ENCODE measurements at places on chromosomes 5 and 9. TPM values are rescaled to one million over a fixed set of nuclear protein-coding genes. Genes with fewer than 3 reads are reported as not detected.

DNA sequence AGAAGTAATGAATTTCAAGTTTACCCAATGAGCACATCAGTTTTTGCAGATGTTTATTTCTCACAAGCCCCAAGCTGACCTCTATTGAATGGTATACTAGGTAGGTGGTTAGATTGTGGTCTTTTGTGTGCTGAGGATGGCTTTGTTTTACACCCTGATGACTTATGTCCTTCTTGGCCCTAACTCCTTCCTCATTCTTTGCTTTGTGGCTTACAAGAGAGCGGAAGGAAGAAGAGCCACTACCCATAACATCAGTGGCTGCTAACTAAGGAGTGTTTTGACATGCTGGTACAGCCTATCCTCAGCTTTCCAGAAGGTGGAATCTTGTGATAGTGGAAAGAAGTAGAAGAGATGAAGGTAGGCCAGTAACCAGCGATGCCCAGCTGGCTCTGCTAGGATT lies 85.7 kb upstream of the NTRK2 start:
- no peak for DNase-seq

DNA sequence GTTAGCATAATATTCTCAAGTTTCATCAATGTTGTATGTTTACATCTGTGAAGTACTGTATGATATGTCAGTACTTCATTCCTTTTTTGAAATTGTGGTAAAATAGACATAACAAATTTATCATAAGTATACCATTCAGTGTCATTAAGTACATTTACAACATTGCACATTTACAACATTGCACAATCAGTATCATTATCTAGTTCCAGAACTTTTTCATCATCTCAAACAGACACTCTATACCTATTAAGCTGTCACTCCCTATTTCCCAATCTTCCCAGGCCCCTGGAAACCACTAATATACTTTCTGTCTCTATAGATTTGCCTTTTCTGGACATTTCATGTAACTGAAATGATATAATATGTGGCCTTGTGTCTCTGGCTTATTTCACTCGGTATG lies 75.1 kb upstream of the ATG10 start:
- DNase-seq, result no peak

DNA sequence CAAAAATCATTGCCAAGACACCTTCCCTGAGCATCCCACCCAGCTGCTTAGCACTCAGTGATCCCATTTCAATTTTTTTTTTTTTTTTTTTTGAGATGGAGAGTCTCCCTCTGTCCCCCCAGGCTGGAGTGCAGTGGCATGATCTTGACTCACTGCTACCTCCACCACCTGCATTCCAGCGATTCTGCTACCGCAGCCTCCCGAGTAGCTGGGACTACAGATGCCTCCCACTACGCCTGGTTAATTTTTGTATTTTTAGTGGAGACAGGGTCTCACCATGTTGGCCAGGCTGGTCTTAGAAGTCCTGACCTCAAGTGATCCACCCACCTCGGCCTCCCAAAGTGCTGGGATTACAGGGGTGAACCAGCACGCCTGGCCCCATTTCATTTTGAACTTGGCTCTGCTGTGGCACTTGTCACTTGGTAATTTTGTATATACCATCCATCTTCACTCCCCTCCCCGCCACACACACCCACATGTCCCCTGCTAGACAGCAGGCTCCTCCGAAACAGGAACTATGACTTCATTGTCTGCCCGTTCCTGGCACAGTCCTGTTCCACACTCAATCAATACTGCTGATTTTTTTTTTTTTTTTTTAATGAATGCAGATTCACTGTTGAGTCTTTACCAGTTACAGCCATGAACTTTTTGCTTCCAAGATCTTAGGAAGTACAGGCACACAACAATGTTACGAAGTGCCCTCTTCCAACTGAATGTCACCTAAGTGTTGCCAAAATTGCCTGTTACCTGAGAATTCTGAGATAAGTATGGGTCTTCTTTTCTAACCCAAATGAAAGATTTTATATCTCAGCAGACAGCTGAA lies 17.3 kb upstream of the ZBTB34 start:
- no peak for DNase-seq

DNA sequence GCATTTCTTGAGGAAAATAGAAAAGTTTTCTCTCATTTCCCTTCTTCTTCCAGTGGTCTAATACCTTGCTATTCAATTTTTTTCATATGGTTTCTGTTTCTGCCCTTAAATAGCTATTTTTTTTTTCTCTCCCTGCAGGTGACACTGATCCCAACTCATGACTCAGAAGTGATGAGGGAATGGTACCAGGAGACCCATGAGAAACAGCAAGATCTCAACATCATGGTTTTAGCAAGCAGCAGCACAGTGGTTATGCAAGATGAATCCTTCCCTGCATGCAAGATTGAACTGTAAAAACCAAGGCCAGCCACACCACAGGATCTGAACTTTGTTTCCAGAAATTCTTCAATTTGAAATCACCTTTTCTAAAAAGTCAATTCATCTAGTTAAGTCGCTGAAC lies 97.7 kb downstream of the MAP1B start:
- no peak for DNase-seq

DNA sequence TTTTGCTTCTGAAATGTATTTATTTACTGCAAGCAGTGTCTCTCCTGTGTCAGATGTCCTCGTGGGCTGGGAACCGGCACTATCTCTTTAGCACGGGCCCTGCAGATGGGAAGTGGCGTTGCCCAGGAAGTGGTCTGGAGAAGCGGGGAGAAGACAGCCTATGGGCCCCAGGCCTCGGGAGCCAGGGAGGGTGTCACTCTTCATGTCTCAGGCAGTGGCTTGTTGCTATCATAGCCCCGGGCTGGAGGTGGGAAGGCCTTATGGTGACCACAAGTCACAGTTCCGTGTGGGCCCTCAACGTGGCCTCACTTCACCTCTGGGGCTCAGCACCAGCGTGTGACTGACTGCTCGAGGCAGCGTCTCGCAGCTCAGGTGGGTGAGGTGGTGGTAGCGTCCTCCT lies 41.4 kb downstream of the SYK start:
- no peak for DNase-seq

DNA sequence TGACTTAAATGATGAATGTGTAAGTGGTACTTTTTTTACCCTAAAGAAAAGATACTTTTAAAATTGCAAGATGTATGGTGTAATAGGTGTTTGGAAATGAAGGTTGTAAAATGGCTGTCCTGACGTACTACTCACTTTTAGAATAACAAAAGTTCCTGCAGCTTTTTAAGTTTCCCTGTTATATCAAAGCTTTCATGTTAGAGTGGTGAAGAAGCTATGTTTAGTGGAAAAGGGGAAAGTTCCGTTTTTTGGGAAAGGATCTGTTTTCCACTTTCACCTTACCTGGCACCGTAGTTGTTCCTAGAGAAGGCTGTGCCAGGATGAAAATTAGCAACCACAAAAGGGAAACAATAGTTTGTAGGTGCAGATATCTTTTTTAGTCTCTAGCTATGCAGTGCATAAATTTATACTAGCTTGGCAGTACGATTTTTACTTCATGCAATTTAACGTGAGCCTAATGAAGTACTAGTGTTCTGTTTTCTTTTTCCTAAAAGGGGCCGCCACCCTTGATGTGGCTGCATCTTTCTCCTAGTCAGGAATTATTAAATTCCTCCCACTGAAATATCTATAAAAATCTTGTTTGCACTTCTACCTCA lies 1.3 kb downstream of the TNPO1 start:
- no peak for DNase-seq

GRCh38 chr5:5145651-5146529 lies 5.8 kb downstream of the ADAMTS16 start:
- no peak for DNase-seq

DNA sequence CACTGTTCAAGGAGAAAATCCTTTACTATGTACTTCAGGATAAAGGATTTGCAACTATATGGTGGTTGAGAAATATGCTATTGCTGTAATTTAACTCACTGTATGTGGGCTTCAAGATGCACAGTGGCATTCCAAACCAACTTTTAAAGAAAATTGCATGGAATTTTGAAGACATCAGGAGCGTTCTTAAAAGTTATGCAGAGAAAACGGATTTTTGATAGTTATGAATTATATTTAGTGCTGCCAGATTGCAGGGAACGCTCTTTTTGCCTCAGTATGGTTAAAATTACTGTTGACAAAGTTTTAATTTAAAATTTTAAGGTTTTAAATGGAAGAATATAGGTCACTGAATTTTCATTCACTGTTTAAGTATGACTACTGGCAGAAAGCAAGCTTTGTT lies 336.1 kb upstream of the EFNA5 start:
- DNase-seq, result no peak

DNA sequence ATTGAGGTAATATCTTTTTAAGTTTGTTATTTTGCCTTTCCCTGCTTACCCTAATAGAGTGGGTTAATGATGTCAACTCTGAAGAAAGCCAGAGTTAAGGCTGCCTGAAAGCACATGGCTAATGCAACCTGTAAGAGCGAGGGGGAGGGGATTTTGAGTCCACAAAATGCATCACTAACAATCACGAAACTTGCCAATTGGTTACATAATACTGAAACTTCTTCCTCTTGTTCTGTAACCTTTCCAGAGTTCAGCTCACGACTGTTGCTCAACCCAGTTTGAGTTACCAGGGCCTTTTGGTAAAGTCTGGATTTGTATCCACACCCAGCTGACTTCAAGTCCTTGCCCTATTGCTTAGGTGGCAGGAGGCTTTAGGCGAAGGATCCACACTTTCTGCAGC lies 308.8 kb downstream of the EFNA5 start:
- DNase-seq, result no peak

GRCh38 chr5:69292306-69292705 lies 40.3 kb downstream of the CCDC125 start:
- no peak for DNase-seq

GRCh38 chr5:2032432-2032831 lies 149.7 kb upstream of the IRX4 start:
- DNase-seq, result no peak

DNA sequence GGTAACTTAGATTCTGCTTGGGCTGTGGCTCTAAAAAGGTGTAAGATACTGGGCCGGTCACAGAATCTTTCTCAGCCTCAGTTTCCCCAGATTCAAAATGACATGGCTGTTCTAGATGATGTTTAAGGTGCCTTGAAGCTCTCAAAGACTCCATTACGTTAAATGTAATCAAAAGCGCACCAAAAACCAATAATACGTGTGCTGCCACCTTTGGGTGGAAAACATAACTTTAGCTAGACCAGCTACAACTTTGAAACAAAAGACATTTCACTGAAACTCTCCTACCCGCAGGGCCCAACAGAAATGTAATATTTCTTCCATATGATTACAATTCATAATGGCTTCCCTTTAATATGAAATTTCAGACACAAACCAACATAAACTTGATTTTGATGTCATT lies 35.0 kb upstream of the PCSK5 start:
- DNase-seq, result no peak

- no peak for DNase-seq
Measured at GRCh38 chr9:84860249-84861115, 191.0 kb downstream of the NTRK2 start.

GRCh38 chr5:92977846-92978540 lies 603.0 kb downstream of the NR2F1-AS1 start:
- no peak for DNase-seq

- DNase-seq, result no peak
Measured at GRCh38 chr5:135016861-135017290, 17.2 kb downstream of the PITX1 start.

DNA sequence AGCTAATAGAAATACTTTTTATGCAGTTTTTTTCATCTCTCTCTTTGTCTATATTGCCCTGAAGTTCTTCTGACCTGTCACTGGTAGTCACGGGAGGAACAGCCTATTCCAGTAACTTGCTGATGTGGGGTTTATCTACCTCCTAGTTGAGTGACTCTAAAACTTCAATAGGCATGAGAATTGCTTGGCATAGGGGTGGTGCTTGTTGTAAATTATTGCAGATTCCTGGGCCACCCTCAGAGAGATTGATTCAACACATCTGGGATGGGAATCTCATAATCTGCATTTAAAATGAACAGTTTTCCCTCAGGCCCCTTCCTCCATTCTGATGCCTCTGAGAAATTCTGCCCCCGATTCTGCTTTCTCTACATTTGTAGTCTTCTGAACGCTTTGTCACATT lies 184.4 kb downstream of the ARHGEF28 start:
- no peak for DNase-seq

DNA sequence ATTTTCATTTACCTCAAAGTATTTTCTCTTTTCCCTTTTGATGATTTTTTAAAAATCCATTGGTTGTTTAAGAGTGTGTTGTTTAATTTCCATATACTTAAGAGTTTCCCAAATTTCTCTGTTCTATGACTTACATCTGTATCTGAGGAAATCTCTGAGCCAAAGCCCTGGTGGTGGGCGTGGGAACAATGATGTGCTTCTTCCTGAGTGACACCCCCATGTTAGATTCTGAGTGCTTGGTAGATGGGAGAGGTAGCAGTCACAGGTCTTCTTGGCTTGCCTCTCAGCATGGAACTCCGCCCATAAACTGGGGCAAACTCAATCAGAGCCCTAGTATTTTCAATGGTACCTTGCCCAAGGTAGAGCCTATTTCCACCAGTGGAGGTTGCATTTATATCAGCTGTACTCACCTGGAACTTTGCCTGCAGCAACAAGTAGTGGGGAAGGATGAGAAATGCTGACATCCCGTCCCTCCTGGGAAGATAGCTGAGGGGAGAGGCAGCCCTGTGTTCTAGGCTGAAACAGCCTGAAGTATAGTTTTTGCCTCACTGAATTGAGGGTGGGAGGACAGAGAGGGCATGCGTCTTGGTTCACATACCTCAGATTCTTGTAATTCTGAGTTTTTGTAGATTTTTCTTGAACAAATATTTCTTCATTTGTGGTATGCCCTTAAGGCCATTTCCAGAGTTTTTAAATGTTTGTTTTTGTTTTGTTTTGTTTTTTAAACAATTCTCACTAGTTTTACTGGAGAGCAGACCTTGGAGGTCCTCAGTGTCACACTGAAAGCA lies 26.4 kb downstream of the C9orf43 start:
- DNase-seq, result no peak

DNA sequence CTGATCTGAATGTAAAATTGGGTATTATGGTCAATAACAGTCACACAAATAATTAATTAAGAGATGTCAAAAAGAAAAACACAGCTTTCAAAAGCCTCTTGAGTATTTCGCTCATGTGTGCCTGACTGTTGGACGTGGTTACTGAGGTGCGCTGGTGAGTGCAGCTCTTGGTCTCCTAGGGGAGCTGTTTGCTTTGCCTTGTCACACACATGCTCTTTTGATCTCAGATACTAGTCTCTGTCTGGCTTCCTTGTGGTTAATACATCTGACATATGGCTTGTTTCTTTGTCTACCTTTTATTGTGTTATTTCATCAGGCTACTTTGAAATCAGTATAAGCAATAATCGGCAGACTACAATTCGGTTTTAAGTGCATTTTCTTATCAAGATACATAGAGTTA lies 51.5 kb downstream of the PCSK1 start:
- DNase-seq, result no peak

Gene IL33
- 29.5 TPM for total RNA-seq

Gene GFI1B
- total RNA-seq, result 0.57 TPM

Gene TMEM232
- 0.53 TPM for total RNA-seq

Gene C9orf85
- total RNA-seq, result 10.2 TPM

Gene CNTNAP3B
- 62.0 TPM for total RNA-seq

Gene NUTM2F
- total RNA-seq, result not detected

Gene UAP1L1
- 2.2 TPM for total RNA-seq

Gene ADAMTS12
- total RNA-seq, result not detected

Gene GABRA1
- not detected for total RNA-seq

All from esophagus squamous epithelium (tissue), 5 donors.